Right renal pelvis (tissue), 4 donors: ENCODE measurements at places on chromosomes 12 and 14. TPM values are rescaled to one million over a fixed set of nuclear protein-coding genes. Genes with fewer than 3 reads are reported as not detected.
A peak's percentile ranks its signal among the peaks of the same experiment; 100 is the strongest.

- DNase-seq, result no peak
These were observed 128.9 kb downstream of the NUBPL start for GRCh38 chr14:31690056-31690455.

Gene SRGAP1
- 22.4 TPM for polyA plus RNA-seq

DNA sequence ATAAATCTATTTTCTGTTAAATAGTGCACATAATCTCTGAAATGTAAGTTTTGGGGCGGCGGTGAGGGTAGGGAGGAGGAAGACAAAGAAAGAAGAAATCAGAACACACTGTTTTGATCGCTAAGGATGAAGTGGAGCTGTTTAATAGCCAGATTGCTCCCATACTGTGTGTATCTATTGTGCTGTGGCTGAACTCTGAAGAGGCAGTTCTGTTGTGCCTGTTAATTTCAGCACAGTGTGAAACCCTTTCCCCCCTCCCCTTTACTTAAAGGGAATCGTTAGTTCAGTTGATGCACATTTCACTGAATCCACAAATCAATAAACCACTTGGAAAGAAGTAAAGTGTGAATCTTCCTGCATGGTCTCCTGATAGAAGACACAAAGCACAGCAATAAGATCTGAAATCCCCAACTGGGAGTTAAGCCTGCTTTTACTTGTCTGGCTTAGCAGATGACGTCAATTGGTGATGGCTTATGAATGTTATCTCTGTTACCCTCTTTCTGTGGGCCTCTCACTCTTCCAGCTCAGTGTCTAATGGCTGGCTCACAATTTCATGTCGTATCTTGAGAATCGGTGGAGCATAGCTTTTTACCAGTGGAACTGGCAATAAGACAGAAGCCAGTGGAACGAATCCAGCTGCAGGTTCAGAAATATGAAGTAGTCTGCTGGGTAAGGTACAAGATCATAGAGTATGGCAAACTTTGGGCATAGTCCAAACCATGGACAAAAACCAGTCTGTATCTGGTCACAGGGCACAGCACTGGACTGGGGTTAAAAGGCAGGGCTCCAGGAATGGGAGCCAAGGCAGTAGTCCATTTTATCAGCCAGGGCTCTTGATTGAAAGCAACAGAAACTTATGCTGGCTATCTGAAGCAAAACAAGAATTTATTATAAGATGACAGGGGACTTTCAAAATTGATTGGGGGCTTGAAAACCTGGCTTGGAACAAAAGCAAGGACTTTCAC, 413.5 kb upstream of the SEL1L start:
- no peak for DNase-seq

Gene DNAJC22
- 15.6 TPM for polyA plus RNA-seq

Gene DTX1
- 15.1 TPM for polyA plus RNA-seq

Gene LRRC10
- not detected for polyA plus RNA-seq

Gene HSPB8
- polyA plus RNA-seq, result 8.3 TPM

Gene CCNT1
- 30.0 TPM for polyA plus RNA-seq

Gene TEDC1
- 5.7 TPM for polyA plus RNA-seq

DNA sequence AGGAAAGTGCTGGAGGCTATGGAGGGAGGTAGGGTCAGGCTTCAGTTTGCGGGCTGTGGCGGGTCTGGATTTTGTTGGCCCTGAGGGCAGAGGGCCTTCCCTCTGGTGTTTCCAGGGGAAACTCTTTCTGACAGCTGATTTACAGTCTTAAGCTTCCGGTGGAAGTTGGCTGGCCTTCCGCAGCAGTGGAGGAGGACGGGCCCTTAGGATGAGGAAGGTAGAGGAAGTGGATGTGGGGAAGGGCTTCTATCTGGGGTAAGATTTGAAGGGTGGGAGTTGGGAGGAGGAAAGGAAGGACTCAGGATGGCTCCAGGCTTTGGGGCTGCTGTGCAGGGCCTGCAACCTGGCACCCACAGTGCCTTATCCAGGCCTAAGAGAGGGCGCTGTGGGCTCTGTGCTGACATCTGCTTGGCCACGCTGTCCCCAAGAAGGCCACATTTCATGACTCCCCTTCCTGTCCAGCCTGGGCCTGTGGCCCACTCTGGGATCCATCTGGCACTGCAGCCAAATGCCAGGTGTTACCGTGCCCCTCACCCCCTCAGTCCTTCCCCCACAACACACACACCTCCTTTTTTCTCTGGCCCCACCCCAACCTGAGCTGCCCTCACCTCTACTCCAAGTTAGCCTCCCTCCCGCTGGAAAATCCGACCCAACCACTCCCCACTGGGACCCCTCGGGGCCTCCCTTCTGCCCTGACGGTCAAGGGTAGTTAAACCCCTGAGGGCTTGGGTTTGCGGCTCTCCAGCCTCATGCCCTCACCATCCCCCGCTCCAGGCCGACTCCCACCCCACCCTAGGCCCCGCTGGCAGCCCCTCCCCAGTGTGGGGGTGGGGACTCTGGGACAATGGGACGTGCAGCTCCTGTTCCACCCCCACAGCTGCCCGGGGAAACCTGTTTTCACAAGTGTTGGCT, 7.7 kb upstream of the PPP1R13B start:
- DNase-seq, result peak; percentile 73

Gene OR6C74
- polyA plus RNA-seq, result not detected
